Stimulated activated CD4-positive, alpha-beta T cell treated with anti-CD3 and anti-CD28 coated beads, Interleukin-1b, Interleukin-23, amount 100 ng/mL, for 4 hours (primary cell): ENCODE measurements at places on chromosomes 3 and 15.

- no peak for DNase-seq
These were observed 283.1 kb upstream of the ARL6 start for GRCh38 chr3:97481416-97481815.

DNA sequence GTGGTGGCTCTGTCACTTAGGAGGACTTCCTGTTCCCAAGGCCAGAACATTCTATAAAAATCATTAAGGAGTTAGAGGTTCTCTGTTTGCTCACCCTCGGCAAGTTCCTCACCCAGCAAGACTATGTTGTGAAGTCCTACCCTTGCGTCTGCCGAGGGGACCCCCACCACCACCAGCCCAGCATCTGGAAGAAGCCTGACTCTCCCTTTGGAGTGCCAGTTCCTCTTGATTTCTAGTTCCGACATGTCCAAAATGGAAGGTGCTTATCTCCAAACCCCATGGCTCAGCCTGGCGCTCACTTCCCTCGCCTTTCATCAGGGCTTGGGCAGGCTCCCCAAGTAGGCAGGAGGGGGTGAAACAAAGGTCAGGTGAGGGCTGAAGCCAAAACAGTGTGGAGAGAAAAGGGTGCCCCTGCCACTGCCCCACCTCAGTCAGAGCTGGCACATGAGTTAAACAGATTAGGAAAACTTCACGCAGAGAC, 41.0 kb downstream of the BHLHE40 start:
- no peak for DNase-seq

DNA sequence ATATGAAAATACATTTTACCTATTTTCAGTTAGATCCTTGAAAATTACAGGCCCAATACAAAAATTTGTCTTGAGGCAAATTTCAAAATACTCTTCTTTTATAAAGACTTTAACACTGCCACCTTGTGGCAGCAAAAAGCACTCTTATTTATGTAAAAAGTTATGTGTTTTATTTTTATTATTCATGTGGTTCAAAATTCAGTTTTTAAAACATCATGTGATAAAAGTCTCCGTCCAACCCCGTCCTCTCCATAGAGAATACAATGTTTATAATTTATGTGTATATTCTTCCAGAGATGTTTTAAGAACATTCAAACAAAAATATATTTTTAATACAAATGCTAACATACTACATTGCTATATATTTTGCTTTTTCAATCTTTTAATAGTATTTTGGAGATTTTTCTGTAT, 36.9 kb upstream of the TRIM59 start:
- no peak for DNase-seq

DNA sequence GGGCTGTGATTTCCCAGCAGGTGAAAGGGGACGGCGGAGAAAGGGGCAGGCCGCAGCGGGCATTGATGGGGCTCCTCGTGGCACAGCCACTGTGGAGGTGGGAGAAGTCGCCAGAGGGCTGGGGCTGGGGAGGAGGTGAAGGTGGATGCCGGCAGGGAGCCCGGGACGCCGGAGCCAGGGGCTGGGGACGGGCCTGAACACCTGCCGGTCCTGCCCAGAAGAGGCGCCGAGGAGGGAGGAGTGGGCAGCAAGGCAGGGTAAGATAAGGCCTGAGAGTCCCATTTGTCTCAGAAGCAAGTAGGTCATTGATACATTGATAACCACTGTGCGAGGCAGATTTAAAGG, 571 bp upstream of the RARRES1 start:
- no peak for DNase-seq

DNA sequence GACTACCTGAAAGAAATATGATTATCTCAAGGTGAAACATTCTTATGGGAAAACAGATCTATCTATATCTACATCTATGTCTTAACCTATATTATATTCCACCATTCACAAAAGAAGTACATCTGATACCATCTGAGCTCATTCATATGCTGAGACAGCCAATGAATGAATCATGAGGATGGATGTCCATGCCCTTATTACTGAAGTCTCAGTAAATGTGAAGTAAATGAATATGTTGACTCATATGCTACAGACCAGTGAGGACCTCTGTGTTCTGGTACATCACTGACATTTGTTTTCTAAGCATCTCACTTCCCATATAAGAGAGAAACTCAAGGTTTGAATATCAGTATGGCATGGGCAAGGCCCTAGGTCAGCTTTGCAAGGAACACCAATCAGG, 311.2 kb upstream of the TMC3 start:
- DNase-seq: no peak

DNA sequence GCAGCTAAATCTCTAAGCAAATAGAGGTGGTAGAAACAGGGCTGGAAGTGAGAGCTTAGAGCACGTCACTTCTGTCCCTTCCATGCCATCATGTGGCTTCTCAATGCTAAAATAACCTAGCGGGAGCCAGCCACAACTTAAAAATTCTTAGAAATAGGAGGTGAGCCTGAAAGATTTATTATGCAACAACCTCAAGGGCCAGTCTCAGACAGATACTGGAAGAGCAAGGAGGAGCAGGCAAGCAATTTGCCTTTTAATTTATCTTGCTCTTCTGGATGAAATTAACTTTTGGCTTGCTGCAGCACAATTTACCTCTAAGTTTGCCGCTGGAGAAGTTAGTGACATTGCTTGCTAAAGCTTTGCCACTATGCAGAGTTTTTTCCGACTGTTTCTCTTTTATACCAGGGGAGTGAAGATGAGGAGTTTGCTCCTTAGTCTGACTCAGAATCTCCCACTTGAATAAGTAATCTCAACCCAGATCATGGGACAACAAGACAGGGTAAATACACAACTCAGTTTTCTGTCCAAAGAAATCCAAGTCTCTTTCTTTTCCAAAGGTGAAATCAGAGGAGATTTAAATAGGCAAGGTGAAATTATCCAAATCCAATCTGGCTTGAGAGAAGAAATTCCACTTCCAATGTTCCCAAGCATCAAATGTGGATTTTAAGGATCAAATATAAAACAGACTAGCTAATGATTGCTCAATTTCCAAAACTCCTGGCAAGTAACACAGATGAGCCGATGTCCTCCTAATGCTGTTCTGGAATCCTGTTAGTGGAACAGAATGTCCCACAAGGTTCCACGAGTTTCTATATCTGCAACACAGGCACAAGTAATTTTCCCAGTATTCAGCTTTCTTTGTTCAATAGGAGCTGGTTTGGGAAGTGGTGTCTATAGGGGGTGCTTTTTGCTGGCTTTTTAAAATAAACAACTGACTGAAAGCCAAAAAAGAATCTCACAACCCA, 329.4 kb upstream of the RORA start:
- DNase-seq: no peak

- DNase-seq: peak; percentile 60
These were observed 1.2 kb downstream of the B2M start for GRCh38 chr15:44712346-44713005.

- DNase-seq: no peak
These were observed 1340.1 kb upstream of the EPHA6 start for GRCh38 chr3:95474338-95474737.

- no peak for DNase-seq
These were observed 15.0 kb downstream of the IL12A start for GRCh38 chr3:160003520-160004128.

- no peak for DNase-seq
These were observed 12.2 kb upstream of the RASGRP1 start for GRCh38 chr15:38576837-38577236.

- DNase-seq: peak; percentile 11
These were observed 522 bp downstream of the MED12L start for GRCh38 chr3:151085889-151086483.

- no peak for DNase-seq
These were observed 99.6 kb downstream of the TMCC1 start for GRCh38 chr3:129793942-129794310.

DNA sequence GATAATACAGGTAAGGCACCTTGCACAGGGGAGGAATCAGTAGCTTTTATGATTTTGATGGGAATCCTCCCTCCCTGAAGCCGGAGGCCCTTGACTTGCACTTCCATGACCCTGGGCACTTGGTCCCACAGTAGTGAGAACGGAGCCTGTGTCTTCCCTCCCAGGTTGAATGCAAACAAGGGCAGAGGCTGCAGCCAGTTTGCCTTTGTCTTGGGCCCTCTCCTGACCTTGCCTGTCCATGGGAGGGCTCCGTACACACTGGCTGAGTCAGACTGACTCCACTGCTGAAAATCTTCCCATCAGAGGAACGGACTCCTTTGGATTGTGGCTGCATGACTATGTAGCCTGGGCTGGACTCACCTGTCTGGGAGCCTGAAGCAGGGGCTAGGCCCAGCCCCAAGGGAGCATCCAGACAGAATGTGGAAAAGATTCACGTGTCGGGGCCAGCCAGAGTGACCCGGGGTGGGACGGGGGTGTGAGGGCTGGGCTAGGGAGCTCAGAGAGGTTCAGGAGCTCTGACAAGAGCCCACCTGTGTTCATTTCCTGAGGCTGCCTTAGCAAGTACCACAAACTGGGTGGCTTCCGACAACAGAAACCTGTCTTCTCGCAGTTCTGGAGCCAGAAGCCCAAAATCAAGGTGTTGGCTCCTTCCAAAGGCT, 9.5 kb downstream of the TBC1D21 start:
- no peak for DNase-seq

GRCh38 chr3:138063416-138063815, 52.0 kb downstream of the DZIP1L start:
- no peak for DNase-seq

GRCh38 chr3:129382366-129382765, 46.1 kb downstream of the EFCAB12 start:
- DNase-seq: no peak

DNA sequence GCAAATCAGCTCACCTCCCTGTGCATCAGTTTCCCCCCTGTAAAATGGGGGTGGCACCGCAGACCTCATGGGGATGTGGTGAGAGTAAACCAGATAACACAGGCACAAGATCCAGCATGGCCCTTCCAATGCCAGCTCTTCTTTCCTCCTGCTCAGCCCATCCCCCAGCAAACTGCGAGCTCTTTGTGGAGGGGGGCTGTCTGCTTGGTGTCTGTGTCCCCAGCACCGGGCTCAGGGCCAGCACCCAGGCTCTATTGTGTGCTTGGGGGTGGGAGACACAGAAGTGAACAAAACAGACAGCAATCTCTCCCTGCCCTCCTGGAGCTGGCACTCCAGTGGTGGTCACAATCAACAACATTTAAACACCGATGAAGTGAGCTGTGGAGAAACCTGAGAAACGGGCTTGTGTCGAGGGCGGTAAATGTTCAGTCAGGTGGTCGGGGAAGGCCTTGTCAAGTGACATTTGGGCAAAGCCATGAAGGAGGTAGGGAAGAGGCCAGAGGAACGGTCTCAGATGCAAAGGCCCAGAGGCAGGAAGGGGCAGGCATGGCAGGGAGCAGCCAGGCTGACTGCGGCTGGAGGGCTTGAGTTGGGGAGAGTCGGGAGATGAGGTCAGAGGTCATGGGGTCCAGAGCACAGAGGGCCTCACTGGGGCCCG, 28.4 kb downstream of the GRIP2 start:
- no peak for DNase-seq

GRCh38 chr3:178623666-178624255, 87.5 kb downstream of the KCNMB2 start:
- DNase-seq: no peak

DNA sequence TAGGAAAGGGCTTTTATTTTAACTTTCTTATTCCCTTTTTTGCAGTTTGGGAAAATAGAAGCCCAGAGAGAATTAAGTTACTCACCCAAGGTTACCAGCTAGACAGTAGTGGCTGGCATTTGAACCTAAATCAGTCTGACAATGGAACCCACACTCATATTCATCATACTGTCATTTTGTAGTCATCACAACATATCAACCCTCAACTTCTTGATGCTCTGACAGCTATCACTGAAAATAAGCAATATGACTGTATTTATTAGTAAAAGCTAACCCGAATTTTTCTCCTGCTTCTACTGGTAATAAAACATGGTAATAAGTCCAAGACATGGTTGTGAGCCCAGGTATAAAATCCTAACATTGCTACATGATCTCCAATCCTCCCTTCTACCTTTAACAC, 585.8 kb upstream of the UBE2E2 start:
- no peak for DNase-seq

- no peak for DNase-seq
These were observed 426.2 kb upstream of the BCHE start for GRCh38 chr3:166263460-166263859.

GRCh38 chr3:159971311-159971710, 17.3 kb upstream of the IL12A start:
- no peak for DNase-seq

DNA sequence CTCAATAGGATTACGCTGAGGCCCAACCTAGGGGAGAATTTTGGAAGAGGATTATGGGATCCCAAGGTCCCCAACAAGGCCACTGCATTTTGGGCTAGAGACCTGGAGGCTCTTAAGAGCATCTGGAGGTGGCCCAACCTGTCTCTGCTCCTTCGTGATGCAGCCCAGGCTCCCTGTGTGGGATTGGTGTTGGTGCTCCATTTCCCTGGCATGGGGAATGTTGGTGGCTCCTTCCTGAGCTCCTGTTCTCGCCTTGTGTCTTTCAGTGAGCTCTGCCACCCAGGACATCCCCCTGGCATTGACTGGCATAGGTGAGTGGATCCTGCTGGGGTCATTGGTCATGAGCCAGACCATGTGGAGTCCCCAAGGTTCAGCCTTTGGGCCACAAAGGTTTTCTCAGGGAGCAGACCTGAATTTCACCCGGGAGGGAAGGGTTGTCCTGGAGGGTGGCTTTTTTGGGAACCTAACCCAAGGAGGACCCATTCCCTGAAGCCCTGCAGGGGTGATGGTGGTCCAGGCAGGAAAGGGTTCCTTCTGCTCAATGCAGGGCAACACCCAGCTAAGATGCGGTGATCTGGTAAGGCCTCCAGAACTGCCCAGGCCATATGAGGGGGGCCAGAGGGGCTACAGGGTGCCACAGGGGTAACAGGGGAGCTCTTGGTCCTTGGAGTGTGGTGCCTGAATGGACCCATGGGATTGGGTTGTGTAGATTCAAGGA, 202.5 kb downstream of the UBE3A start:
- no peak for DNase-seq

DNA sequence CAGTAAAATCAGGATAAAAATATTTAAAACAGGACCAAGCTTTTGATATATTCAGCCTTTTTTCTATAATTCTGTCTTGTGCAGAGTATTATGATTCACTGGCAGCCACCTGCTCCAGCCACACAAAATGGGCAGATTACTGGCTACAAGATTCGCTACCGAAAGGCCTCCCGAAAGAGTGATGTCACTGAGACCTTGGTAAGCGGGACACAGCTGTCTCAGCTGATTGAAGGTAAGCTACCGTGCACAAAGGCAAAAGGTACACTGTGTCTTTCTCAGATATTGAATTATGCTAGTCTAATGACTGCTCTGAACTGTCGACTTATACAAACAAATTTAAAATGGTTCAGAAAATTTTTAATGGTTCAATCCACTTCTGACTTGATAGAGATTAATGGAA, 114.2 kb downstream of the HCN4 start:
- DNase-seq: no peak

GRCh38 chr15:73684581-73685455, 635 bp downstream of the CD276 start:
- no peak for DNase-seq
